SJSA1 (cell line): ENCODE measurements at places on chromosomes 16 and 17.

DNA sequence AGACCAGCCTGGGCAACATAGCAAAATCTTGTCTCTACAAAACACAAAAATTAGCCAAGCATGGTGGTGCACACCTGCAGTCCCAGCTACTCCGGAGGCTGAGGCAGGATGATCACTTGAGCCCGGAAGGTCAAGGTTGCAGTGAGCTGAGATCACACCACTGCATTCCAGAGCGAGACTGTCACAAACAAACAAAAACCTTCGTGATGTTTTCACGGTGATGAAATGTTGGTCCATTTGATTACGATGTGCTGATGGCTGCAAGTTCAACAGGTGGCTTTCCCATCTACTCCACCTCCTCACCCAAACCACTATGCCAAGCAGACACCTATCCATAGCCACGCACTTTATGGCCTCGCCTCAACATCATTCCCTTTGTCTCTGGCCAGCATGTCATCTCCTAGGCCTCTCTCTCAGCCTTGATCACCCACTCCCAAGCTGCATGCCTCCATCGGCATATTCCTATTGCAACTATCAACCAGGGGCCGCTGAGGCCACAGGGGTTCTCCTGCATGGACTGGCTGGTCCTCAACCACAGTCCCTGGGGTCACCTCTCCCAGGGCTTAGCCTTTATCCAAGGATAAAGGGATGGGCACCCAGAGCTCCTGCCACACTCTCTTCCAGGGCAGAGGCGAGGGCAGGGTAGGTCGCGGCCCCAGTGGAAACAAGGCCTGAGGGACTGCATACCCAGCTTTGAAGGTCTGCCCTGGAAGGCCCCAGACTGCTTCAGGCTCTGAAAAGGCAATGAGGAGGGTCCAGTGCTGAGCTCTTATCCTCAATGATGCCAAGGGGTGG lies 17.1 kb upstream of the ALOX15B start:
- no peaks in the 10 kb centered on the region for H3K4me1 ChIP-seq
- peaks cover 5% of the 10 kb centered on the region for H3K27me3 ChIP-seq
- H3K27ac ChIP-seq = no peak overlapping the region
- H3K36me3 ChIP-seq = no peaks in the 10 kb centered on the region
- no peak overlapping the region for H3K4me3 ChIP-seq

DNA sequence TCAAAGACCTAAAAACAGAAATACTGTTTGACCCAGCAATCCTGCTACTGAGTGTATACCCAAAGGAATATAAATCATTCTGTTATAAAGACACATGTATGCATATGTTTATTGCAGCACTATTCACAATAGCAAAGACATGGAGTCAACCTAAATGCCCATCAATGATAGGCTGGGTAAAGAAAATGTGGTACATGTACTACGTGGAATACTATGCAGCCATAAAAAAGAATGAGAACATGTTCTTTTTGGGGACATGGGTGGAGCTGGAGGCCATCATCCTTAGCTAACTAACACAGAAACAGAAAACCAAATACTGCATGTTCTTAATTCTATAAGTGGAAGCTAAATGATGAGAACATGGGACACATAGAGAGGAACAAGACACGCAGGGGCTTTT lies 155.2 kb upstream of the KCNJ16 start:
- H3K4me1 ChIP-seq = no peaks in the 10 kb centered on the region
- no peak overlapping the region for H3K27ac ChIP-seq

DNA sequence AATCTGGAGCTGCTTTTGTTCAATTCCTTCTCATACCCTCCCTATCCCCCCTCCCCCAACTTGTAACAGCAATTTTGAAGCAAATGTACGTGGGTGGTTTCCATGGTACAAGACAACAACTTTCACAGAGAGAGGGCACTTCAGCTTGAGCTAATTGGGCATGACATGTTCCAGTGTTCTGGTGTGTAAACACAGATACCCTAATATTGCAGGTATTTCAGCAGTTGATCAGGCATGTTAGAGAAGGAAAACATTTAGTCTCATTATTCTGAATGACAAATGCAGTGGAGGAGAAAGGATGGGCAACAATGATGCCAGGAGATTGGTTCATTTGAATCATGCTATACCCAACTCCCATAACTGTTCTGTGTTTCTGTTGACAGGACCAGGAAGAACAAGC lies 137.5 kb downstream of the TRIM37 start:
- H3K27ac ChIP-seq = peak overlapping the region; percentile 39
- H3K36me3 ChIP-seq = no peaks in the 10 kb centered on the region
- no peak overlapping the region for H3K4me3 ChIP-seq
- H3K27me3 ChIP-seq = no peaks in the 10 kb centered on the region
- DNase-seq = peak; percentile 41
- peaks cover 24% of the 10 kb centered on the region for H3K4me1 ChIP-seq

- H3K36me3 ChIP-seq = no peaks in the 10 kb centered on the region
- peaks cover 10% of the 10 kb centered on the region for H3K27me3 ChIP-seq
- DNase-seq = peak; percentile 84
- peaks cover 7% of the 10 kb centered on the region; the same call in 1 of the 2 replicates for H3K4me1 ChIP-seq
- H3K27ac ChIP-seq = no peak overlapping the region
These were observed 14.6 kb upstream of the SBK1 start for GRCh38 chr16:28277537-28278388.

DNA sequence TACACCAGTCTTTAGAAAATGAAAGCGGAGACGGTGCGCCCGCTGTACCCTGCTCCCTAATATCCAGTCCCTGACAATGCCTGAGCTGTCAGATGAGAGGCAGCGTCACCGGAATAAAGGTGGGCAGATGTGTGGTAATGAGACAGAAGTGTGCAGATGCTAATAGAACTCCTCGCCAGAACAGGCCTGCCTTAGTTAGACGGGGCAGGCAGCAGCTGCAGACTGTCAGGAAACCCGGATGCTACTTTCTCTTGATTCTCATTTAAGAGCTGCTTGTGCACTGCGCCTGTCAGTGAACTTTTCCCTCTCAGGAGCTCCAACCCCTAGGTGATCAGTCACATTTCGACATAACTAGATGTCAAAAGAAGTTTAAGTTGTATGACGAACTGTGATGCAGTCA lies 221.8 kb upstream of the IRX3 start:
- no peak overlapping the region for H3K4me3 ChIP-seq
- no peaks in the 10 kb centered on the region for H3K36me3 ChIP-seq
- no peaks in the 10 kb centered on the region for H3K27me3 ChIP-seq

DNA sequence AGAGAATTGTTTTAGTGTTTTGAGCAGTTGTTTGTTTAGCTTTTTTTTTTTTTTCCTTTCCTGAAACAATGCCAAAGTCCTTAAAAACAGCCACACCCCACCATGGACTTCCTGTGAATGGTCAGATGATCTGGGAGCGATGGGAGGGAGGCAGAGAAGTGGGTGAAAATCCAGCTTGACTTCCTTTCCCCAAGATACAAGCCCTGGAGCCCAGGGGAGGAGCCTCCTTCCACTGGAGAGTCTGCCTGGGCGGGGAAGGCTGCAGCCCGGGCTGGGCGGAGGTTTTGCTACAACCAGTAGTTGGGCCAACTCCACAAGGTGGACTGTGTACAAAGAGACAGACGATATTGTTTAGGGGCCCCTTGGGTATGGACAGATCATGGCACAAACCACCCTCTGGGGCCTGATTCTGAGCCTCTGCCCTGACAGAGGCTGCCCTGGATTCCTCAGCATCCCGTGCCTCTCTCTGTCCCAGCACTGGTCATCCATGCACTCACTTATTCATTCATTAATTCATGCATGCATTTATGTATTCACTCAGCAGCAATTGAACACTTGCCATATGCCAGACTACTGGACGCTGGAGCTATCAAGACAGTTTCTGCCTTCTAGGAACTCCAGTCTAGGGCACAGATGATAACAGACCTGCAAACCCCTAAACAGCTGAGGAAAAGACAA lies 29.8 kb downstream of the WSB1 start:
- no peaks in the 10 kb centered on the region; the same call in none of the 2 replicates for H3K4me1 ChIP-seq
- no peak overlapping the region for H3K4me3 ChIP-seq
- no peaks in the 10 kb centered on the region for H3K27me3 ChIP-seq
- H3K36me3 ChIP-seq = peaks cover 3% of the 10 kb centered on the region; the same call in 1 of the 2 replicates
- DNase-seq = peak; percentile 33
- H3K27ac ChIP-seq = no peak overlapping the region

DNA sequence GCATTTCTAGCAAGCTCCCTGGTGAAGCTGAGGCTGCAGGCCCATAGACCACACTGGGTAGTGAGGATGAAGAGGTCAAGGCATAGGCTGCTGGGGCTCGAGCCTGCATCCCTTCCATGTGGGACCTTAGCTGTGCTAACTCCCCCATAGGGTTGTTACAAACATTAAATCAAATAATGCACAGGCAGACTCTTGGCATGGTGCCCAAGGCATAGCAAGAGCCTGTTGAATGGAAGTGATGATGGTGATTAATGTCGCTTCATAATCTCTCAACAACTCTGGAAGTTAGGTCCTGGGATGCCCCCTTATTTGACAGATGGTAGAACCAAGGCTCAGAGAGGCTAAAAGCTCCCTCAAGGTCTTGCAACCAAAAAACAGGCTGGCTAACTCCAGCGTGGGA lies 283.9 kb upstream of the EEF2KMT start:
- no peaks in the 10 kb centered on the region for H3K36me3 ChIP-seq
- H3K4me1 ChIP-seq = no peaks in the 10 kb centered on the region
- no peak for DNase-seq
- H3K27ac ChIP-seq = no peak overlapping the region
- no peak overlapping the region for H3K4me3 ChIP-seq
- peaks cover 6% of the 10 kb centered on the region; the same call in 1 of the 2 replicates for H3K27me3 ChIP-seq

DNA sequence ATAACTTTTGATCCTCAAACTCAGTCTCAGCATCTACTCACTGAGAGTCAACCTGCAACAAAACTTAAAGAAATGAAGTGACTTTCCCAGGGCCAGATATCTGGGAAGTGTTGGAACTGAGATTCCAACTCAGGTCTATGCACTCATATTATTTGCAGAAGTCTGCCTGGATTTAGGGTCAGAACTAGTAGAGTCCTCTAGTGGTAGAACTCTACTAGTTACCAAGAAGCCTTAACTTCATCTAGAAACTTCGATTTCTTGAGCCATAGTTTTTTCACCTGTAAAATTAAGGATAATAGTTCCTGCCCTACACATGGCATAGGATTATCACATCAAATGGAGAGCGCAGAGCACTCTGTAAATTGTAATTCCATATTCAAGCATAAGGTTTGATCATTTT lies 23.4 kb upstream of the KRT24 start:
- H3K4me3 ChIP-seq = no peak overlapping the region
- no peak overlapping the region for H3K27ac ChIP-seq
- H3K27me3 ChIP-seq = peaks cover 6% of the 10 kb centered on the region; the same call in 1 of the 2 replicates
- no peaks in the 10 kb centered on the region for H3K4me1 ChIP-seq
- no peak for DNase-seq
- H3K36me3 ChIP-seq = no peaks in the 10 kb centered on the region

GRCh38 chr16:27600381-27600780 lies 50.4 kb downstream of the KATNIP start:
- H3K4me3 ChIP-seq = no peak overlapping the region
- H3K27me3 ChIP-seq = no peaks in the 10 kb centered on the region
- no peaks in the 10 kb centered on the region for H3K4me1 ChIP-seq
- no peak overlapping the region for H3K27ac ChIP-seq
- H3K36me3 ChIP-seq = no peaks in the 10 kb centered on the region

GRCh38 chr17:82791532-82791931 lies 39.7 kb downstream of the TBCD start:
- H3K27ac ChIP-seq = peak overlapping the region; percentile 35
- no peaks in the 10 kb centered on the region for H3K27me3 ChIP-seq
- peak; percentile 89 for DNase-seq
- peaks cover 26% of the 10 kb centered on the region for H3K36me3 ChIP-seq
- peaks cover 10% of the 10 kb centered on the region for H3K4me1 ChIP-seq

- no peak for DNase-seq
- H3K27me3 ChIP-seq = no peaks in the 10 kb centered on the region
- no peak overlapping the region for H3K4me3 ChIP-seq
- no peak overlapping the region for H3K27ac ChIP-seq
- H3K36me3 ChIP-seq = no peaks in the 10 kb centered on the region
These were observed 27.0 kb downstream of the ABCC12 start for GRCh38 chr16:48128769-48129168.

GRCh38 chr17:48433896-48434295 lies 3.9 kb upstream of the SKAP1 start:
- DNase-seq = no peak
- H3K27me3 ChIP-seq = peaks cover 90% of the 10 kb centered on the region
- H3K4me3 ChIP-seq = no peak overlapping the region
- H3K4me1 ChIP-seq = no peaks in the 10 kb centered on the region
- H3K27ac ChIP-seq = no peak overlapping the region
- no peaks in the 10 kb centered on the region for H3K36me3 ChIP-seq

GRCh38 chr16:61654962-61655361 lies 381.3 kb downstream of the CDH8 start:
- no peaks in the 10 kb centered on the region for H3K36me3 ChIP-seq
- no peak for DNase-seq
- H3K27me3 ChIP-seq = no peaks in the 10 kb centered on the region
- H3K27ac ChIP-seq = no peak overlapping the region
- H3K4me1 ChIP-seq = no peaks in the 10 kb centered on the region
- H3K4me3 ChIP-seq = no peak overlapping the region

- no peaks in the 10 kb centered on the region for H3K36me3 ChIP-seq
- peaks cover 30% of the 10 kb centered on the region for H3K4me1 ChIP-seq
- H3K27me3 ChIP-seq = no peaks in the 10 kb centered on the region
- no peak for DNase-seq
- no peak overlapping the region for H3K4me3 ChIP-seq
These were observed 43.0 kb downstream of the MYO18A start for GRCh38 chr17:29136998-29137730.

DNA sequence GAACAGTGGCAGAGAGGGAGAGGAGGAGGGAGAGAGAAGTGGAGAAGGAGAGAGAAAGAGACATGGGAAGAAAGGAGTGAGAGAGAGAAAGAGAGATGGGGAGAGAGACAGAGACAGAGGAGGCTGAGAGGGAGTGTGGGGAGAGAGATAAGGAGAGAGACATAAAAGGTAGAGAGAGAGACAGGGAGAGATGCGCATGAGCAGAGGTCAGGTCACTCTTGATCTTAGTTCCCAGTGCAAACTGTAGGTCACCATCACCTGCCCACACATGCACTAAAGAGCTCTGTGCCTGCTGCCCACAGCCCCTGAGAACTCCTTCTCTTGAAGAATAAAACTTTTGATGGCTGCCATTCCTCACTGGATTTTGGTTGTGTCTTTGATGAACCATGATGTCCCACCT lies 14.9 kb downstream of the KRT33A start:
- H3K27me3 ChIP-seq = no peaks in the 10 kb centered on the region
- no peak overlapping the region for H3K27ac ChIP-seq
- peaks cover 13% of the 10 kb centered on the region for H3K4me1 ChIP-seq
- no peaks in the 10 kb centered on the region for H3K36me3 ChIP-seq
- no peak overlapping the region for H3K4me3 ChIP-seq
- DNase-seq = no peak
